Cerebellar cortex (tissue), 1 donor: ENCODE measurements at places on chromosomes 6 and 20.

DNA sequence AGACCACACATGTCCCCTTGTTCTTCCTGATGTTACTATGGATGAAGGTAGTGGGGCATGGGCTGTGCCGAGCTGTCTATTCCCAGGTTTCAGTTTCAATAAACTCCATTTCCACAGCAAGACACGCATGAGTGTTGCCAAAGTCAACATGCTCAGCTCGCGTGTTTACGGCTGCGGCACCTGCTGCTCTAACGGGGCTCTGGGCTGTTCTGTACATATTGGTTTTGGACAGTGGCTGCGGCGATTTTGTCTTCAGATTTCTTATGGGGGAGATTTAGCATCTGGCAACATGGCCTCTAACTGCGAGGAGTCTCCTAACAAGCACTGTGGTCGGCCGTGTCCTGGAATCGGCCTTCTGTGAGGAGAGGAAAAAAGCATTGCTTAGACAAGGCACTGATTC lies 58.6 kb downstream of the TMEM242 start:
- DNase-seq = no peak

DNA sequence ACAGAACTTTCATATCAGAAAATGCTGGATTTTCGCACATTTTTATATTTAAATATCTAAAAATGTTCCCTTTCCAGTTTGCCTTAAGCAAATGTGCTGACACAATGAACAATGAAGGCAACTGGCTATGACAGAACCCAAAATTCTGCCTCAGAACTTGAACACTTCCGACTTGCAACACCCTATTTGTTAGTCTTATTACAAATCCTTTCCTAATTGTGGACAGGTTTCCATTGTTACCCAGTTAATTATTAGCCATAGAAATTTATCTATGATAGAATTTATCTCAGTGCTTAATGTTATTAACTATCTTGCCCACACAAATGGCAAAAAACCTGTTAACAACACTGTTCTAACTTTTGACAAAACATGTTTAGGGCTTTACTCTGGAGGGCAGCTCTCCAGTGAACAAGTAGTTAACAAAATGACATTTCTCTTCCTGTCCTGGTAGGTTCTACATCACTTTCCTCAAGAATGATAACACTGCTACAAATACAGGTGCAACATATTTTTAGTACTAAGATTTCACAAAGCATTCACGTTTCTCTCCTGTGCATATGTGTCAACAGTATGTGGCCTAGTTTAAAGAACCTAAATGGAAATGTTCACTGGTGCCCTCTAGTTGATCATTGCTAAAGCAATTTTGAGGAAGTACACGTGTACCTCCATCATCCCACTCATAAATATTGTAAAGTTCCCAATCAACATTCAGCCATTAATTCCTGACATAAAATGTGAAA lies 58.4 kb downstream of the HIVEP2 start:
- DNase-seq = peak; percentile 79

- DNase-seq = no peak
Observed at GRCh38 chr20:10898552-10898951, 224.8 kb upstream of the JAG1 start.

DNA sequence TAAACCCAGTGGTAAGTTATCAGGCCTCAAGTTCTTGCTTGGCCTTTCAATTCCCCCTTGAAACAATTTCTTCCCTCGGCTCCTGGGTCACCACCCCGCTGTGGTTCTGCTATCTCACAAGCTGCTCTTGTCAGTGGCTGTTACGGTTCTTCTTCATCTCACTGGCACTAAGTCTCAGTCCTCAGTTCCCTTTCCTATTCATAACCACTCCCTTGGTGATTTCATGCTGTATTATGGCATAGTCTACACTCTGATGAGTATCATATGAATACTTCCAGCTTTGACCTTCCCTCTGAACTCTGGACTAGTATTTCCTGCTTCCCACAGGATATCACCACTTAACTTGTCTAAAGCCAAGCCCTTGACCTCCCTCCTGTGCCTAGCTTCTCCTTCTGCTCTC lies 7.9 kb downstream of the TAAR1 start:
- no peak for DNase-seq

- no peak for DNase-seq
Observed at GRCh38 chr6:3208098-3208774, 19.2 kb downstream of the TUBB2B start.

DNA sequence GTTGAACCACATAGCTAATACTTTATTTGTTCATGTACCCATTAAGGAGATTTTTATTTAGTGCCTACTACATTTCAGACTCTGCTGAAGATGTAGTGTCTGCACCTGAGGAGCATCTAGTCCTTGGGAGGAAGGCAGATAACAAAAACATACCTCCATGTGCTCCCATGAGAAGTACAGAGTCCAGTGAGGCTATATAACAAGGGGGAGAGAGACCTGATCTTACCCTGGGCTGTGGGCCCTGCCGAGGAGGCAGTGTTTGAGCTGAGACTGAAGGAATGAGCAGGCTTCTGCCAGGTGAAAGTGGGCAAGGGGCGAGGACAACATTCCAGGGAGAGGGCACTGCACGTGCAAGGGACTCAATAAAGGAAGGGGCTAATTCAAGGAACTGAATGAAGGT lies 12.1 kb downstream of the MANBAL start:
- DNase-seq = no peak

DNA sequence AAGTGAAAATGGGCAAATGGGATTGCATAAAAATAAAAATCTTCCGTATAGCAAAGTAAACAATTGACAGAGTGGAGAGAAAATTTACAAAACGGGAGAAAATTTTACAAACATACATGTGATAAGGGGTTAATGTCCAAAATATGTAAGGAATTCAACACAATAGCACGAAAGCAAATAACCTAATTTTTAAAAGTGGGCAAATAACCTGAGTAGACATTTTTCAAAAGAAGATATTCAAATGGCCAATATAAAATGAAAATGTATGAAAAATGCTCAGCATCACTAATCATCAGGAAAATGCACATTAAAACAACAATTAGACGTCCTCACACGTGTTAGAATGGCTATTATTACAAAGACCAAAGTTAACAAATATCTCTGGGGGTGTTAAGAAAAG lies 441.5 kb downstream of the HTR1B start:
- no peak for DNase-seq

DNA sequence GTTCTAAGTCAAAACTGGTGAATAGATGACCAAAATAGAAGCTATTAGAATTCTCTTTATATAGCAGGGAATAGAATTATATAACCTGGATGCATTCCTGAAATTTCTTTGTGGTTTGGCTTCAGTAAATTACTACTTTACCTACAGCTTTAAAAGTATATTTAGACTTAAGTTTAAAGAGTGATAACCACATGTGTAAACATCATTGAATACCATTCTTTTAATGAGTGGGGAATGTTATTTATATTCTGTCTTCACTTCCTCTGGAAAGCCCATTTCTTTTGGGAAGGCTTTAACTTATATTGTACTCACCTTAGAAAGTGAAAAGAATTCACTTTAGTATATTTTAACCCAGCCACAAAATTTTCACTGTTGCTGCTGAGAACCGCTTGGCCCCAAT lies 39.1 kb downstream of the PLEKHG1 start:
- no peak for DNase-seq

DNA sequence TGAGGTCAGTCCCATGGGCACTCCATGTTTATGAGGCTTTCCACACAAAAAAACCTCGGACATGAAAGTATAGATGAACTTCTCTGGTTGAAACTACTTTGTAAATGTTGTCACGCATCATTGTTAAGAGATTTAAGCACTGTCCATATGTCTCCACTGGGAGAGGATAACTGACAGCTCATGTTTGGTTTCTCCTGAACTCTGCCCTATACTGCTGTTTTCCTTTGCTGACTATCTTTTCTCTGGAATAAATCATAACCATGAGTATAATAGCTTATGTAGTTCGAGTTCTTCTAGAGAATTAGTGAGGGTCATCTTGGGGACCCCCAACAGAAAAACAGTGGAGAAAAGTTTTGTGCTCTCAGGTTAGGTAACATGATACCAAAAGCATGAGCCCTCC lies 14.3 kb downstream of the THEMIS start:
- DNase-seq = no peak

- no peak for DNase-seq
Observed at GRCh38 chr6:139747154-139747553, 372.7 kb upstream of the CITED2 start.

DNA sequence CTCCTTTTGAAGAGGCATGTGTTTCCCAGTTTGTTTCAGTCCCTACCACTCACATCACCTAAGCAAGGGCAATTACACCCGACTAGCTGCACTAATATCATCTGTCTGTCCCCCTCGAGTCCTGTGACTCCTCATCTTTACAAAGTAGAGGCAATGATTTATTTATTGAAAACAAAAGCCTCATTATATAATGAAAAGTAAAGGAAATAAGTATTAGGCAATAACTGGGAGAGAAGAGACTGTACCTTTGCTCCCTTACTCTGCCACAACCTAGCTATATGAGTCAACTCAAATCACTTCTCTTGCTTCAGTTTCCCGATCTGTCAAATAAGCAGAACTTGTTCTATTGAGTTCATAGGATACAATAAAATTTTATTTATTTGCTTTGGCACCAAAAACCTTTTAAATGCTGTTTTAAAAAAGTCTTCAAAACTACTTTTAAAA lies 38.9 kb downstream of the CSNK2A1 start:
- no peak for DNase-seq

DNA sequence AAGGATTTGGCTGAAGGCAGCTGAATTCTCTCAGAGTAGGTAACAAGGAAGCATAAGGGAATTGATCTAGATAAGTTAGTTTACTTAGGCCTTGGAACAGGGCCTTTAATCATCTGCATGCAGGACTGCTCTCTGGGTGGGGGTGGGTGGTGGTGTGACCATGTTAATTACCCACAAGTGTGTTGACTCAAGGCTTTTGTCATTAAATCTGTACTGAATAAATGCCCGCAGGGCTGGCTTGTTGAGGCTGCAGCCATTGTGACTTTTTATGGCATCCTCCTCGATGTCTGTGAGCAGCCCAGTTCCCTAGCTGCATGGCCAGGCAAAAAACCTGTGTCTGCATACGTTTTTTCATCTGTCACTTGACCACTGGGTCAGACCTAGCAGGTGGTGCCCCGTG lies 63.5 kb upstream of the ASCC3 start:
- DNase-seq = no peak

DNA sequence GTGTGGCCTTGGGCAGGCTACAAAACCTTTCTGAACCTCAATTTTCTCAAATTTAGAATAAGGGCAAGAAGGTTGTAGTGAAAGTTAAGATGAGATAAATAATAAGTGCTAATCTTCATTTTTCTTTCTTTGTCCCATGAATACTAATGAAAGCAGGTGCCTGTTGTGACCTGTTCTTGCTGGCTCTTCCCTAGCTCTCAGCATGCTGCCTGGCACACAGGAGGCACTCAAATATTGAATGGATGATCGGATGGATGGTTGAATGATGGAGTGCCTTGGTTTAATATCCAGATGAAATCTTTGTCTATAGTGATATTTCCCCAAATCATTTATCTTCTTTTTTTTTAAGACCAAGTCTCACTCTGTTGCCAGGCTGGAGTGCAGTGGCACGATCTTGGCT lies 15.0 kb downstream of the PBOV1 start:
- DNase-seq = peak; percentile 66

DNA sequence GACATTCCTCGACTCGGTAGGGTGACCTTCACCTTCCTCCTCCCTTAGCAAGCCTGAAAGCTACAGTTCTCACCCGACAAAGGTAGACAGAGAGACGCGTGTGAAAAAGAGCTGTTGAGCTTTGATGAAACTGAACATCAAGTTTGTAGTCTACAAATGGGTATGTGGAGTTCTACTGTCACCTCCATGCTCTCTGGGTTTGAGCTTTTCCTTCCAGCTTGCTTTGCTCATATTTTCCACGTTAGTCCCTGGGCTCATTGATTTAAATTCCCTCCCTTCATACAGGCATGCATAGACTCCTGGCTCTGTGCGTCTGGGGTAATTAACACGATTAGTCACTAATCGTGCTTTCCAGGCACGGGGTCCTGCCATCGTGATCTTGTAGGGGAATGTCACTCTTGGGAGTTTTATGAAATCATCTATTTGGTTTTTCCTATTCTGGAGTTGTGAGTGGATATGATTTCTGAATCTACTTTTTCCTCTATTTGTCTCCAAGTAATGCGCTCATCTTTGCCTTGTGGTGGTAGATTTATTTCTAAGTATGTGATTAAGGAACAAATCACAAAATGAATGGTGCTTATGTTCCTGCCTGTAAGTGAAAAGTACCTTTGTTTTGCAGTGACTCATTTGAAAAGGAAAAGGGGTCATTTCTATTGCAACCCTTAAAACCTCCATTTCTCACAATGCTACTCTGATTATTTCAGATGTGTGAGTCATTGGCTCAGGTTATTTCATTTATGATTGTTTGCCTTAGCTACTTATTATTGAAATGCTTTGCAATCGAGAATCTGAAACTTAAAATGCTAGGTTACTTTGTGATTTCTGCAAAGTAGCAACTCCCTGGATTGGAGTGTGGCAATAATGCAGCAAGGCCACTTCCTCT lies 154.6 kb downstream of the ZDHHC14 start:
- DNase-seq = no peak

GRCh38 chr6:35262596-35262995 lies 3.1 kb downstream of the ZNF76 start:
- no peak for DNase-seq

DNA sequence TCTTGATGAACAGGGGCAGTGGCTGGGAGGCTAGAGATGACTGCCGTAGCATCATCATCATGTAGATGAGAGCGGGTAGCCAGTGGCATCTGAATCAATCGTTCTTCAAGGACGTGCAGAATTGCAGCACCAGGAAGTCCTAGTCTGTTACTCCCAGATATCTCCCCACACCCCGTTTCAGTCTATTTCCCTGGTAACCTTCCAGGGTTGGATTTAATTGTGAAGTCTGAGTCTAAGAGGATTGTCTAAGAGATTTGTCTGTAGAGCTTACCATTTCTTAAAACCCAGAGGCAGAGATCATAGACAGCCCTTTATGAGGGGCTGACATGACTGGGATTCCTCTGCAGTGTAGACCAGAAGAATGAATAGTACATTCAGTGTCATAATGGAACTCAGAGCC lies 16.6 kb upstream of the CD83 start:
- DNase-seq = no peak

- no peak for DNase-seq
Observed at GRCh38 chr6:43269273-43270007, 26.2 kb downstream of the TTBK1 start.

GRCh38 chr6:137117581-137117980 lies 55.9 kb downstream of the IL22RA2 start:
- no peak for DNase-seq

DNA sequence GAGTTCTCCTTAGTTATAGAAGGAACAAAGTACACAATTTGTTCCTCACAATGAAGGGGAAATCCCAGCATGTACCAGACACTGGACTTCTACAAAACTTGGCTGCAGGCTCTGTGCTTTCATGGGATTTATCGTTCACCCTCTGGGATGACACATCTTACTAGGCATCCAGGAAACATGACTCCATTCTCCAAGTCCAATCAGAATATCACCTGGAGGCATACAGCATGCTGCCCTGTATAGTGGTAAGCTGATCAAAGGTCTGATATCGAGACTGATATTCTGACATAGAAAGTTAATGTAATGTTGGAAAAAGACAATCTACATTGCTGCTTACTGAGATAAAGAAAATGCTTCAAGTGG lies 6.7 kb downstream of the RWDD2A start:
- no peak for DNase-seq

- DNase-seq = no peak
Observed at GRCh38 chr6:34315780-34316179, 67.0 kb upstream of the SMIM29 start.
